ENCODE measurements at places on chromosomes 12 and 14. TPM values are rescaled to one million over a fixed set of nuclear protein-coding genes. Genes with fewer than 3 reads are reported as not detected.

The GLRX5 gene
- total RNA-seq, result 122 TPM

The CCDC60 gene
- total RNA-seq, result not detected

The KHNYN gene
- 75.7 TPM for total RNA-seq

The ARID2 gene
- 15.9 TPM for total RNA-seq

The KRT72 gene
- total RNA-seq, result not detected

The C12orf56 gene
- not detected for total RNA-seq

The TCL1B gene
- not detected for total RNA-seq

The FOXA1 gene
- 58.1 TPM for total RNA-seq

The SMAGP gene
- total RNA-seq, result 9.4 TPM

The LRTM2 gene
- total RNA-seq, result not detected

The ACSS3 gene
- 86.3 TPM for total RNA-seq

The MMP17 gene
- 0.38 TPM for total RNA-seq

The PELI2 gene
- total RNA-seq, result not detected

The FOXG1 gene
- total RNA-seq, result not detected

The SLC38A4 gene
- total RNA-seq, result 2.8 TPM

The PTPRB gene
- not detected for total RNA-seq

The AICDA gene
- not detected for total RNA-seq

The HCAR2 gene
- 0.09 TPM for total RNA-seq

The RNASE7 gene
- not detected for total RNA-seq

The EIF2S3B gene
- total RNA-seq, result 9.2 TPM

The LALBA gene
- total RNA-seq, result not detected

The CEBPE gene
- not detected for total RNA-seq

The TAS2R46 gene
- 0.22 TPM for total RNA-seq

The KIF21A gene
- 39.7 TPM for total RNA-seq

The PTPRR gene
- not detected for total RNA-seq

The MANSC4 gene
- total RNA-seq, result not detected

The CDH24 gene
- 0.69 TPM for total RNA-seq

The DEGS2 gene
- total RNA-seq, result not detected

The OR6C2 gene
- total RNA-seq, result not detected

The PSME1 gene
- 713 TPM for total RNA-seq

The KLRG1 gene
- 1.2 TPM for total RNA-seq

The KRT6A gene
- total RNA-seq, result not detected

The STON2 gene
- total RNA-seq, result 13.8 TPM

The KRT78 gene
- total RNA-seq, result not detected

The FAM234B gene
- 7.8 TPM for total RNA-seq

The AMDHD1 gene
- 6.5 TPM for total RNA-seq

All from HepG2 (cell line).